ENCODE measurements at places on chromosomes 3 and 15.

DNA sequence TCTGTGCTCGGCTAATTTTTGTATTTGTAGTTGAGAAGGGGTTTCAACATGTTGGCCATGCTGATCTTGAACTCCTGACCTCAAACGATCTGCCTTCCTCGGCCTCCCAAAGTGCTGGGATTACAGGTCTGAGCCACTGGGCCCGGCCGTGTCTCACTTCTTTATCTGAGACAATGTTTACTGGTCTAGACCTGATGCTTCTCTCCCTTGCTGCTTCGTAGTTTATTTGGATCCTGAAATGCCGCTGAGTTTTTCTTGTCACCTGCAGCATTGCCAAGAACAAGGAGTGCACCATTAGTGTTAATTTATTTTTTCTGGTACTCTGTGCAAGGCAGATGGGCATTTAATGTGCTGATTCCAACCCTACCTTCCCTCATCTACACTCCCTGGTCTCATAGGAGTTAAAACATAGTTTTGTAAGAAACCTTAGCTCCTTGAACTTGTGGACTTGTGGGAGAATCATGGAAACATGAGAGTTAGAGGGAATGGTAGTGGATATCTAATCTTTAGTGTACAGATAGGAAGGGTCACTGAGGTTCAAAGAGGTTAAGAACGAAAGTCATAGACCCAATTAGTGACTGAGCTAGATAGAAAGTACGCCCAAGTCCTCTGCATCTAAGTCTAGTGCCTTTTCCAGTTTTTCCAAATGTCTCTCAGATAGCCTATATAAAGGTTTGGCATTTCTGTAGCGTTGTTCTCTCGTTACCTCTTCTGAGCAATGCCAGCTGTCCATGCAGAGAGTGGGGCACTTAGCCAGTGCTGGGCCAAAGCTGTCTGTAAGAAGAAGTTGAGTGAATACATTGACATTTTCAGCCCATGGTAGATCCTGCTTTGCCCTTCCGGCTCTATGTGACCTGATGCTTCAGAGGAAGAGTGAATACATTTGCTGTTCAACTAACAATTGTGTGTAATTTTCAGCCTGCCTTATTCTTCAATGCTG is 244.1 kb downstream of the LPP start:
- no peak for DNase-seq

DNA sequence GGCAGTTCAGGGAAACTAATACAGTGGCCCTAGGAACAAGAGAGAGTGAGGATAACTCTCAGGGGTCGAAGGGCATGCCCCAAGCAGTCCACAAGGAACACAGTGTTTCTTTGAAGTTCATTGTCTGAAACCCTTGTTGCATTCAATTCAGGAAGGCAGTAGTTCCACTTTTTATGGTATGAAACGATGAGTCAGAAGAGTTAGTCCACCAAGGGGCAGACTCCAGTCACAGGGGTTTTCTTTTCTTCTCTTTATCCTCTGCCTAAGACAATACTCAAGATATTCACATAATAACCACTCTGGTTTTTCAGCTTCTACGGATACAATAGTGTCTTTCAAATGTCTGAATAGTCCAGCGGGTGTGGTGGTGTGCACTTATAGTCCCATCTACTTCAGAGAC is 23.7 kb upstream of the TICRR start:
- no peak for DNase-seq

- DNase-seq, result no peak
Observed at GRCh38 chr3:167884481-167884880, 149.0 kb downstream of the SERPINI1 start.

DNA sequence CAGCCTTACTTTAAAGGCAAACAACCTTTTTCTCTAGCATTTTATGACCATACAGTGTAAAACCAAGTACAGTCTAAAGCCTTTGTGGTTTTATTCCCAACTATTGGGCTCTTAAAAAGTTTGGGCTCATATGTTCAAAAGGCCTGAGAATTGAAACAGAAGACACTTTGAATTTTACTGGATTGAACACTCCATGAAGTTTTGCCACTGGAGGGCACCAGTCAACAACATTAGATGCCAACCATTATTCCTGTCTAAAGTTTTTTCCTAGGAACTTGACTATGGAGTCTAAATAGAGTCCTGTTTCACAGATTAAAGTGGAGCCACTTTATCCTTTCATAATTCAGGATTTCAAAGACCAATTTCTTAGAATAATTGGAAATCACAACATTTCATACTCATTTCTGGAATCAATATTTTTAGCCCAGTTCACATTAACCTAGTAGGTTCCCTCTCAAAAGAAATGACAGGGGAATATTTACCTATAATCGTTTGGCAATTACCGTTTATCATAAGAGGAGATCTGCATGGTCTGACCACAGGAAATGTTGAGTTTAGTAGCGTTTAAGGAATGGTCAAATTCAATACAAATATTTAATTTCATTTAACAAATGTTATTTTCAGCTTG is 244.1 kb upstream of the PDZRN3 start:
- no peak for DNase-seq

DNA sequence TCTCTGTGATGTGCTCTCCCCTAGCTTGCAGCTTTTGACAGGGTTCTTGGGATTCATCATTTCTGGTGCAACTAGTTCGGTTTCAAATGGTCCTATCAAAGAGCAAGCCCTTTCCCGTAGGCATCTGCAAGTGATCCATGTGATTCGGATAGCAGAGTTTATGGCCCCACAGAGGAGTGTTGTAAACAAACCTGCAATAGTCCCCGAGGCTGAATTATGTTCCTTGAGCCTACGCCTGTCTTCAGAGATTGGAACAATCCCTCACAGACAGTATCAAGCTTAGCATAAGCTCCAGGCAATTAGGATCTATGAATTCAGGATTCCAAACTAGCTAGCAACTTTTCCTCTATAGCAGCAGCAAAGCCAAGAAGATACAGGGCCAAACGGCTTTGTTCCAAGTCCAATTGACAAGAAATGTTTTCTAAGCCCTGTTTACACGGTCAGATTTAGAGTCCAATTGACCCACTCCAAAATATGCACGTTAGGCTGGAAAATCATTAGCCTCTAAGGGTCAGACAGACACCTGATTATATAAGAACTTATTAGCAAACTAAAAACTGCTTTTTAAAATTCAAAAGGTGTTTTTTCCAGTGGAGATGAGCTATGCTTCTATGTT is 24.8 kb downstream of the LNP1 start:
- no peak for DNase-seq

- no peak for DNase-seq
Observed at GRCh38 chr3:197249542-197249941, 48.9 kb downstream of the DLG1 start.

DNA sequence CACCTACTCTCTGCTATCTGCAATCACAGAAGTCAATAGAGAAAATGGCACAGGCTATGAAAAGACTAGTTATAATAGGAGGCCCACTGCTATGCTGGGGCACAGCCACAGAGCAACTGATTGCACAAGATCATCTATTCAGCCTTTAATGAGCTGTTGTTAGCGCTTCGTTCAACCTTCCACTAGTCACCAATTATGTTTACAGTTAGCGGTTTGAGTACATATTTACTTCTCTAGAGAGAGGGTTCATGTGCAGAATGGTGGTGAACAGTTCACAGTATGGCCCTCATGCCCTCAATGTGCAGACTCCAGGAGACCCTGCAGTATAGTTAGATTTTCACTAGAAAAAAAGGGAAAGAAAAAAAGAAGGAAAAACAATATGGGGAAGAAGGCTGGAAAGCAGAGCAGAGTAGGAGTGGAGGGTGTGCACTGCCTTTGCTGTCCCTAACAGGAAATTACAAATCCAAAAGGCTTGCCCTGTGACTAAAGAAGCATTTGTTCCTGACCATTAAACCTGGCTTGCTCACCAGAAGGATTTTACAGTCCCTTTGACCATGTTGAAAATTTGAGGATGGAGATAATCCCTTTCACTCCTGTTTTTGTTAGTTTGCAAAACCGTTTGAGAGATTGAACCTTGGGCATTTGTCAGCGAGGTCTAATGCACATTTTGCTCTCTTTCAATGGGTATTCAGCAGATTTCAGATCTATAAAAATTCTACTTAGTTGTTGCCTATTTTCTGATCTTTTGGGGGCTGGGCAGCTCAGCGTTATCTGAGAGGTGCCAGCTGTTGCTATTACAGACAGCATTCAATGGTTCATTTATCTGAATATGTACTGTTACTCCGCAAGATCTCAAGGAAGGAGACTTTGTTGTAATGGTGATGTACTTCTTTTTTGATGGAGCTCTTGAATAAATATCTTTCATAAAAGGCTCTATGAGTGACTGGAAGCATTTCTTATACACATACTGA is 296.1 kb downstream of the LSAMP start:
- DNase-seq, result no peak

- DNase-seq, result no peak
Observed at GRCh38 chr3:10173926-10174435, 9.3 kb downstream of the IRAK2 start.

GRCh38 chr3:6809349-6809748 is 51.6 kb upstream of the GRM7 start:
- no peak for DNase-seq

DNA sequence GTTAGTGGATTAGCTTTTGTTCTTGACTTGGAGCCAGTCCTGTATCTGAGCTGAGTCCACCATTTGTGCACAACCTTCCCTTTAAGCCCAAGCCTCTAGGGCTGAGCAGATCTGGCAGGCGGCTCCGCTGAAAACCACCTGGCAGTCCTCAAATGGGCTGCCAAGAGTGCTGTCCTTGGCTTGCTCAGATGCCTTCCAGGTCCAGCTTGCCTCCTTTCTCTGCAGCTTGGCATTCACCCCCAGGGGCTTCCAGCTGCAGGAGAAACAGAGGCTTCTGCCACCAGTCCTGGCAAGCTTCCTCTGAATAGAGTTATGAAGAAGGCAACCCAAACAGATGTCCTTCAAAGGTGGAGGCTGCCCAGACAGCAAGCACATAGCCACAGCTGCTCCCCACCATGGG is 96.7 kb downstream of the LRTM1 start:
- no peak for DNase-seq

GRCh38 chr3:185049710-185050109 is 103.2 kb downstream of the C3orf70 start:
- DNase-seq, result no peak

- no peak for DNase-seq
Observed at GRCh38 chr3:61924090-61924735, 362.8 kb downstream of the PTPRG start.

- no peak for DNase-seq
Observed at GRCh38 chr3:147200545-147200944, 205.8 kb downstream of the ZIC4 start.

GRCh38 chr3:36558961-36559360 is 178.7 kb downstream of the STAC start:
- DNase-seq, result no peak
